ENCODE measurements at places on chromosomes 5 and 9.

DNA sequence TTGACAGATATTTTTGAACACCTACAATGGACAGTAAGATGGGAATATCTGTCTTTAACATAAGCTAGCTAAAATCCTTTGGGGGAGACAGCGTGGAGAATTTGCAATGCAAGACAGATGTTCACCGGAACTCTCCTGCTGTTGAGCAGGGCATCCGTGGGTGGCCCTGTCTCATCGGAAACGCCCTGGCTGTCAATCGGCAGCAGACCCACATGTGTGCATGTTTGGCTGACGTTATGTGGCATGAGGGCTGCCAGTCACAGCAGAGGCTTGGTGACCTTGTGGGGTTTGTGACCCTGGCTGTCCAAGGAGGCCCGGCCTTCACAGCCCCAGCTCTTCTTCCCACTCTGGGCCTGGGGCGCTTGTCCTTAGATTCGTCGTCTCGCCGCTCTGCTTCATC is 129.7 kb upstream of the OTULINL start:
- no peak for DNase-seq

GRCh38 chr5:123718238-123718637 is 206.3 kb downstream of the CSNK1G3 start:
- no peak for DNase-seq

DNA sequence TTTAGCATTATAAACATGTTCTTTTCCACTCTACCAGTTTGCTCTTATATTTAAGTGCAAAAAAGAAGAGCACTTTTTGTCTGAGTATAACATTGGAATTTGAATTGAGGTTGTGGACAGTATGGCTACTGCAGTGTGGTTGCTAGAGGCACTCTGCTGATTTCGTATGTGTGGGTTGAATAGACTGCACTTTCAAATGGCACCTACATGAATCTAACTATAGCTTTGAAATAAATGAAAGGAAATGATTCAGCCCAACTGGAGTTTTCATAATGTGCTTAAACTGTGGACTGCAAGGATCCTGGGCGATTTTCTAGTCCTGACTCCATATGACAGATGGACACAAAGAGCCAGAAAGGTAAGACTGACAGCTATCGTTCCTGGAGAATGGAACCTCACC is 657.6 kb upstream of the RIOK2 start:
- no peak for DNase-seq

DNA sequence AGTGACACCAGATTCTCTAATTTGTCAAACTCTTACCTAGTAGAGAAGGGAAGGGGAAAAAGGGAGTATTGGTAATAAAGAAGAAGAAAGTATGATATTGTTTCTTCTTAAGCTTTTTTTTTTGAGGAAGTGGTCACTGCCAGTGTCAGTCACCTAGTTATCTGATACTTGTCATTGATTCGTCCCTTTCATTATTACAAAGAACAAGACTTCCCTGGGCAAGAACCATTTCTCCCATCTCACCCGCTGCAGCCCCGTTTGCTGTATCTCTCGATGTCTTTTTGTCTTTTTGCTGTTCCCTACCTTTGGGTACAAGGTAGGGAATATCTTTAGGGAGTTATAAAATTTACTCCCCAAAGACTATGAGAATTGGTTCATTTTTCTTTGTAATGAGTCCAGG is 249.0 kb downstream of the ARHGAP26 start:
- DNase-seq = no peak

DNA sequence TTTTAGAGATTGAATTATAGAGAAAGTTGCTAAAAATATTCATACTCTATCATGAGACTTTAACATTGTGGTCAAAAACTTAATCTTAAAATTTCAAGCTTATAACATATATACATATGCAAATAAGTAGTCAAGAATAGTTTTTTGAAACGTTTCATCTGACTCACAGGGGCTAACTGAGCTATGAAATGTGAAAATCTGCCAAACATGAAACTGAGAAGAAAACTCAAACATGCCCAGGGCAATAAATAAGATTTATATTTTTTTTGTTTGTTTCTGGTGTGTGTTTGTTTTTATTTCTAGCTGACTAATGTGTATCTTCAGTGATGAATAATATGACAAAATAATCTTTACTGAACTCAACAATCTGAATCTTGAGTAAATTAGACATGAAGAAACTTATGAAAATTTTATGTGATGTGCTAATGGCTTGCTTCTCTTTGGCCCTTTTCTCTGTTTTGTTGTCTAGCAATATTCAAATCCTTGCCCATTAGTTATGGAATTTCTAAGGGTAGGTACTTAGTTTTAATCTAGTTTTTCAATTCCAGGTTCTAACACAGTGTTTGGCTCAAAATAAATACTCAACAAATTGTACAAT is 99.9 kb downstream of the FAM174A start:
- DNase-seq = no peak

- DNase-seq = no peak
Measured at GRCh38 chr9:37730839-37731238, 22.8 kb upstream of the TRMT10B start.

- no peak for DNase-seq
Measured at GRCh38 chr9:127507751-127508648, 56.7 kb downstream of the LRSAM1 start.
